Lung (tissue), 17 donors: ENCODE measurements at places on chromosomes 12 and 14. TPM values are rescaled to one million over a fixed set of nuclear protein-coding genes. Genes with fewer than 3 reads are reported as not detected.

DNA sequence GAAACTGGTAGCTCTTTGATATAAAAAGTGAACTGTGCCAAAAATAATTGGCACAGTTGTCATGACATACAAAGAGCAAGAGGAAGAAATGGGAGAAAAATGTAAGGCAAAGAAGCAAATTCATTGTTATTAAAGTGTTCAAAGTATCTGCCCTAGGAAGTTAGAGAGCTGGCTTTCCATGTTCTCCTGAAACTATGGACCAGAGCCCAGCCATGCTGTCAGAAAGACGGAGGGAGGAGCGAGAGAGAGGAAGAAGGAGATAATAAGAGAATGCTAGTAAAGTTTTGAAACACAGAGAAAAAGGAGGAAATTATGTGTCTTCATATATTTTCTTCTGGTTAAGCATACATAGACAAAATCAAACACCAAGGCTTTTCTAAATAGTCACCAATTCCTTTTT, 78.1 kb upstream of the PELI2 start:
- H3K4me1 ChIP-seq, result no peaks in the 10 kb centered on the region
- H3K27ac ChIP-seq, result no peak overlapping the region
- DNase-seq, result no peak
- H3K36me3 ChIP-seq, result no peaks in the 10 kb centered on the region

- H3K4me1 ChIP-seq, result peaks cover 12% of the 10 kb centered on the region
- DNase-seq, result no peak
Measured at GRCh38 chr12:65535946-65536345, 257.5 kb downstream of the MSRB3 start.

DNA sequence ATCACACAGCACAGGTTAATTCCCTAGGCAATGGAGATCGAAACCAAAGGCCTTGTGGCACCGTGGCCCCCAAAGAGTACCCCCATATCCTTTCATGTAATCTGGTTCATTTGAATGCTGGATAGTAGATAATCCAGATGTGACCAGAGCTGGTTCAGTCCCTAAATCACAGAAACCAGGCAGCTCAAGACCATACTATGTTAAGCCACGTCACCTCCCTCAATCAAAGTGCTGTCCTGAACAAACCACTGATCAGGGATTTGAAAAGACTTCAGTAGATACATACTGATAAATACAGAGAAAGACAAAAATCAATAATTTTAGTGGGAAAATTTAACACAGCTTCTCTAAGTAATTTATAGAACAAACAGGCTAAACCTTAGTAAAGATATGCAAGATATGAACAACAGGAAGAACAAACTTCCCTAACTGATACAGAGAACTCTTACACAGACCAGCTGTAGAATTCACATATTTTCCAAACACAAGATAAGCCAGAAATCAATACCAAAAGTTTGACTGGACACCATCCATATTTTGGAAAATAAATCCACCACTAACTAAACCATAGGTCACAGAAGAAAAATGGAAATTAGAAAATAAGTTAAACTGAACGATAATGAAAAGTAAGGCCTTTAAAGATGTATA, 67.1 kb downstream of the BCAT1 start:
- DNase-seq, result no peak
- no peak overlapping the region for H3K27ac ChIP-seq
- H3K27me3 ChIP-seq, result no peaks in the 10 kb centered on the region
- H3K36me3 ChIP-seq, result peaks cover 1% of the 10 kb centered on the region
- no peaks in the 10 kb centered on the region for H3K4me1 ChIP-seq

DNA sequence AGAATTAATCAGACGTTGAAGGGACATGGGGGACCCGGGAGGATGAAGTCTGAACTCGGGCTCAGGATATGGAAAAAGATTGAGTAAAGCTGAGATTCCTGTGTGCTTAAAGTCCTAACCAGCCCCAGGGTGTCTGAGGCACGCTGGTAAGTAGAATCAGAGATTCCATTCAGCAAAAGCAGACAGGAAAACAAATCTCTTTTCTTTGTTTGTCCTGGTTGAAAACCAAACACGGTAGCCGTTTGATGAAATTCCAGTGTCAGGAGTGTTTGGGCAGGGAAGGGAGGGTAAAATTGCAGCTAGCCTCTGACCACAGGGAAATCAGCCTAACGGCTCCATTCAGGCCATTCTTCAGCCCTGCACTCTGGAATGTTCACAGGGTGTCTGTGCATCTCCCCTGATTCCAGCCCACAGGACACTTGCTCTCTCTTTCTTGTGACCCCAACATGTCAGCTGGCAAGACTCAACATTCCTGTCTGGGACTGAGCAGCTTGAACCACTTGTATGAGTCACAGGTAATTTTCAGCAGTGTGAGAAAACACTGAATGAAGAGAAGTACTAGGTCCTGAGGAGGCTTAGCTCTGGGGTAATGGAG, 31.0 kb downstream of the NINJ2 start:
- no peaks in the 10 kb centered on the region for H3K27me3 ChIP-seq
- peak; percentile 53 for DNase-seq

The LRRC9 gene
- total RNA-seq, result 2.2 TPM

DNA sequence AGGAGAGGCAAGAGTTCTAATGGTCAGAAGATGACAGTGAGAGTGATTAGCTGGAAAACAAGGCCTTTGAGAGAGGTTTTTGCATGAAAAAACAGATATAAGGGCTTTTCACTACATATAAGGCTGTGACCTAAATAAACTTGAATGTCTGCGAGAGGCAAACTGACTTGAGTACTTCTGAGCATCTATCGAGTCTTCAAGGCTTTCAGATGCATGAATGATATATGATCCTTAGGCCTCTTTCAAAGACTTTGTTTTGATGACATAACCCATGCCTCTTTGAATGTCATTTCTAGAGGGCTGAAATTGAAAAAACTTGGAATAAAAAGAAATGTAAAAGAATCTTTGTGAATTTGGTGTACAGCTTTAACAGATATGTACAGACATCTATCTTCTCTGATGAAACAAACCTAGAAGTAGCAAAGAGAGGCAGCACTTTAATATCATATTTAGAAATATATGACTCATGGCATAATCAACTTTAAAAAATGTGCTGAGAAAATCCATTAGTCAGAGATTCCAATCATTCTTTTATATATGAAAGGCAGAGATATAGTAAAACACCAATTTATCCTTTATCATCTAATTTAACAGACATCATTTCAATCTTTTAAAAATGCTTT, 72.6 kb downstream of the PPM1H start:
- no peaks in the 10 kb centered on the region for H3K36me3 ChIP-seq
- no peak overlapping the region for H3K4me3 ChIP-seq
- no peaks in the 10 kb centered on the region for H3K4me1 ChIP-seq
- no peak for DNase-seq
- H3K27me3 ChIP-seq, result no peaks in the 10 kb centered on the region

- H3K4me3 ChIP-seq, result no peak overlapping the region
- H3K27me3 ChIP-seq, result no peaks in the 10 kb centered on the region
- peak overlapping the region; percentile 55 for H3K27ac ChIP-seq
Measured at GRCh38 chr14:103867523-103867953, 20.2 kb upstream of the PPP1R13B start.

GRCh38 chr12:79927772-79928474, 7.0 kb downstream of the PPP1R12A start:
- no peak overlapping the region for H3K4me3 ChIP-seq
- H3K27me3 ChIP-seq, result no peaks in the 10 kb centered on the region
- DNase-seq, result no peak
